ENCODE measurements at places on chromosomes 5 and 9.

DNA sequence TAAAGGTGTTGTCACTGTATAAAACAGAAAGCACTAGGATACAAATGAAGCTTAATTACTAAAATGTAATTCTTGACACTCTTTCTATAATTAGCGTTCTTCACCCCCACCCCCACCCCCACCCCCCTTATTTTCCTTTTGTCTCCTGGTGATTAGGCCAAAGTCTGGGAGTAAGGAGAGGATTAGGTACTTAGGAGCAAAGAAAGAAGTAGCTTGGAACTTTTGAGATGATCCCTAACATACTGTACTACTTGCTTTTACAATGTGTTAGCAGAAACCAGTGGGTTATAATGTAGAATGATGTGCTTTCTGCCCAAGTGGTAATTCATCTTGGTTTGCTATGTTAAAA is 43.8 kb downstream of the NDFIP1 start:
- DNase-seq: no peak

DNA sequence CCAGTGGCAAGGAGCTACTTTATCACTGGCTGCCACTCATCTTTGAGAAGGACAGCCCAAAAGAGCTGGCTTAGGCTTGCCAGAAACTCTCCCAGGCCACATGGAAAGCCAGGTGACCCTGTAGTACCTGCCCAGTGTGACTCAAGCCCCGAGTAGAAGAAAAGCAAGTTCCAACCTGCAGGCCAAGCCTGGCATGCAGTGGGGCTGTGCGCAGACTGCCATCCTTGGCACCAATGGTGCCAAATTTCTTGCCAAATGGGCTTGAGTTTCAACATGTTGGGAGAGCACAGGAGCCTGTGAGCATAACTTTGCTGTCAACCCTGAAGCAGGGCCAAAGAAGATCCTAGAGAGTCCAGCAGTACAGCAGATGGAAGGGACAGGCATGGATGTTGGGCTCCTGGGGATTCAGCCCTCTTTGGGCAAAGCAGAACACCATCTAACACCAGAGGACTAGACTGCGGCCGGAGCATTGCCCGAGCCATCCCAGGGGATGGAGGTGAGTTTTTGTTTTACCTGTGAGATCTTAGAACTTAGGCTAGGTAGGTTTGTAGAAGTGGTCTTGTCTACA is 27.3 kb upstream of the SHB start:
- DNase-seq: no peak

GRCh38 chr9:17531642-17532254 is 47.1 kb upstream of the SH3GL2 start:
- DNase-seq: no peak

- DNase-seq: no peak
Observed at GRCh38 chr5:134092875-134093274, 21.6 kb upstream of the TCF7 start.

DNA sequence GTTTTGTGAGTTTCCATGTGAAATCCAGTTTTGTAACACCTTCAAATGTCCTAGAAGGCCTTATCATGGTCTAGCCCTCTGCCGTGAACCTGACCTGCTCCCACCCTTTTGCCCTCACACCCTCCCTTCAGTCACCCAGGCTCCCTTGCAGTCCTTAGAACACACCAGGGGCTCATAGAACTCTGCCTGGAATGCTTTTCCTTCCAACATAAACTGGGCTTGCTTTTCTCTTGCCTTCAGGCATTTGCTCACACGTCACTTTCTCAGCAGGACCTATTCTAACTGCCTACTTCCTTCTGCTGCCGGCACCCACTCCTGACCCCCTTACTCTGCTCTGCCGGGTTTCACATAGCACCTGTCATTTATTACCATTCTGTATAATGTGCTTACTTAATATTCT is 111.9 kb downstream of the PDE8B start:
- no peak for DNase-seq

DNA sequence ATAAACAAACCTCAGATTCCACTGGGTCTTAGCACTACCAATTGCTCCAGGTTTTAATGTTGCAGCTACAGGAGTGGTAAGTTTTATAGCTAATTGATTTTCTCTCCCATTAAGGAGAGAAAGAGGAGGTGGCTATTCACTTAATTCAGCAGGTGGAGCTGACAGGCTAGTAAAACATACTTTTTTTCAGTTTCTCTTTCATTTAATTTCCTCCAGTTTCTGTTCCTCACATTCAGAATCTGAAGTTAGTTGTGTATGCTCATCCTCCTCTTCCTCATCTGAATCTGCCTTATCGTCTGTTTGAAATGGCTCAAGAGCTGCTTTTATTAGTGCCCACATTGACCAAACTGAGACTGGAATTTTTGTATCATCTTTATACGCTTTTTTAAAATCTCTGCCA is 98.0 kb downstream of the PLPPR1 start:
- DNase-seq: no peak

All from activated CD8-positive, alpha-beta memory T cell treated with anti-CD3 and anti-CD28 coated beads for 1 hour (primary cell).